ENCODE measurements at places on chromosomes 4 and X.

GRCh38 chr4:42633605-42634388 lies 23.1 kb downstream of the ATP8A1 start:
- DNase-seq = no peak

DNA sequence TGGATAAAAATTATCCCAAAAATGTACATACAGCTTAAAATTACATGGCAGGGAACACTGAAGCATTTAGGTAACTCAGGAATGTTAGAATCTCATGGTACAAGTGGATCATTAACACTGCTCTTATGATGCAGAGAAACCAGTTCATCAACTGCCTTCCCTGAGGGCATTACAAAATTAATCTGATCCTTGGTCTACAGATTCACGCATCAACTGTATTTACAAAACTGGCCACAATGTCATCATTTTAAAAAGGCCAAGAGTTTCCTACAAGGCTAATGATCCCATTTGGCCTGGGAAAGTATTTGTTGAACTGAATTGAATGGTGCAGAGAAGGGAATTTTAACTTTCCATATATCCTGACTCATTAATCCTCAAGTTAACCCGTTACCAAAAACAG lies 84.6 kb downstream of the TSPAN5 start:
- no peak for DNase-seq

- no peak for DNase-seq
Measured at GRCh38 chr4:43360296-43360695, 467.8 kb downstream of the GRXCR1 start.

DNA sequence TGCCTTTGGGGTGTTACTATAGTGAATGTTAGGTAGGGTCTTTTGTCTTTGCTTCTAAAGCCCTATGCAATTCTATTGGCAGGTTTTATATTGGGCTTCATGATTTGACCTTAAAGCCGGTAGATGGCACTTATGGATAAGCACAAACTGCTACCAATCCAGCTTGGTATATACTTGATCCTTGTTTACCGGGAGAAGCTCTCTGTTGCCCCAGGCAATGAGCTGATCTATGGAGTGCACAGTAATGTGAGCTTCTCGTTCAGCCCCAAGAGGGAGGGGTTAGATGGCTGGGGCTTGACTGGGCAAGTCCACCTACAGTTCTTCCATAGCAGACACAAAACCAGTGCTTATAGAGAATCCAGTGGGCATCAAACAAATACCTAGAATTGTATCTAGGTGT lies 287.2 kb upstream of the CT83 start:
- no peak for DNase-seq

DNA sequence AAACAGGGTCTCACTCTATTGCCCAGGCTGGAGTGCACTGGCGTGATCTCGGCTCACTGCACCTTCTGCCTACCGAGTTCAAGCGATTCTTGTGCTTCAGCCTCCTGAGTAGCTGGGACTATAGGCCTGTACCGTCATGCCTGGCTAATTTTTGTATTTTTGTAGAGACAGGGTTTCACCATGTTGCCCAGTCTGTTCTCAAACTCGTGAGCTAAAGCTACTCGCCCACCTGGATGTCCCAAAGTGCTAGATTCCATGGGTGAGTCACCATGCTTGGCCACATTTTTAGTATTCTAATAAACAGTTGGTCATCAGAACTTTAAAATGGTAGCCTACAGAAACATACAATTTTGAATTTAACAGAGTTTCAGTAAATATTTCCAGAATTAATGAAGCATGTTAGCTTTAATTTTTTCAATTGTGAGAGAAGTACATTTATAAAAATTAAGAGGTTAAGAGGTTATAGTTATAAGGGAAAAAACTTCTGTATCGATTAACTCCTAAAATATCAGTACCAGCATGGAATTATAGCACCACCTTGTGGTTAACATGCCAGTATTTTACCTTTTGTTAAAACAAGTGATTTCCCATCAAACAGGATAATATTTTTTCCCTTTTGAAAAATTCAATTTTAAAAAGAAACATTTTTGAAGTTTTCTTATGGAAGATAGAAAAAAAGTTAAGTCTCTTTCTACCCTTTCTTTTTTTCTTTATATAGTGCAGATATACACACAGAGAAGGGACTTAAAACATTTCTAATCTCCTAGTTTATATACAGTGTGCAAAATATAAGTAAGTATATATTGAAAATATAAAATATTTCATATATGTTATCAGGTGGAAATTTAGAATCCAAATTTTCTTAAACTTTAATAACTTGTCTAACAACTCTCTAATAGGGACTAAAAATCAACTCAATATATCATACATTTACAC lies 35.4 kb downstream of the CEP44 start:
- no peak for DNase-seq

DNA sequence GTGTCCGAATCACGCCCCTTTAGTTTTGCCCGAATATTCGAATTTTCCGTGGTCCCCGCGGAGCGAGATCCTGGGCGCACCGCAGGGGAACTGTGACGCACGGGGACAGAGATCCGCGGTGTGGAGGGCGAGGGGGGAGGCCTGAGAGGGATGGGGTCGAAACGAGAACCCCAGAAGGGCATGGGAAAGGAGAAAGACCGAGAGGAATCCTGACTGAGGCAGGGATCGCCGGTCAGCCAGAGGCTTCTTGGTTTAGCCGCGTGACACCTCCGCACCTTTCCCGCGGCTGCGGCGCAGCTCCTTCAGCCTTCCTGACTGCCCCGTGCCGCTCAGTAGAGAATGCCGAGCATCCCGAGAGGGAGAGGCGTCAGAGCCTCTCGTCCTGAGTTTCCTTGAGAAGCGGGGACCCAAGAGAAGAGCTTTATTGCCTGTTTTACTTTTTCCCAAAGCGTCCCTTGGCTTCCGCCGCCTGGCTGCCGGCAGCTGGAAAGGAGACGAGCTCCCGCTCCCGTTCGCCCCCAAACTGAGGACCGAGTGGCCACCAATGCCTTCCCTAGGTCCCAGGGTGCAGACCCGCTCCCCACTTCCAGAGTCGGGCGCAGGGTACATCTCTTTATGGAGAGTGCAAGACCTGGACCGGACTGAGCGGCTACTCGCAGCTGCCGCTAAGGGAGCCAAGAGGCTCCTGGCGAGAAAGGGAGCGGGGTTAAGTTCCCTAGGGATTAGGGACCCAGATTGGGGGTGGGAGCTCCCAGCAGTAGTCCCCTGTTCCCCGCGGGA lies 911 bp upstream of the GPR50 start:
- DNase-seq = no peak

DNA sequence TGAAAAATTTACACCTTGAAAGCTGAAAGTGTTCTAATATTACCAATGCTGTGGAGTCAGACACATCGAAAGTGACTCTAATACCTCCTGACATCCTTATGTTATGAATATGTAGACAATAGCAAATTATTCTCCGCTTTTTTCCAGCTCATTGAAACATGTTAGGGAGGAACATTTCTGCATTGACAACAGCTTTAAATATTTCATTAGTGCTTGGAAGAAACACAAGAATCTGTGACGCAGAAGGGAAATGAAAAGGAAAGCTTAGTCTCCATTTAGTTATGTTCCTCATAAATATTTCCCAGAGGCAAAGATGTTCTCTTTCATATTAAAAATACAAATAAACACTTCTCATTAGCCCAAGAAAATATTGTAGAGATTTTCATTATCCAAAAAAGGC lies 55.8 kb upstream of the CD99 start:
- no peak for DNase-seq

GRCh38 chrX:68249401-68249831 lies 183.9 kb downstream of the OPHN1 start:
- DNase-seq = peak; percentile 65

DNA sequence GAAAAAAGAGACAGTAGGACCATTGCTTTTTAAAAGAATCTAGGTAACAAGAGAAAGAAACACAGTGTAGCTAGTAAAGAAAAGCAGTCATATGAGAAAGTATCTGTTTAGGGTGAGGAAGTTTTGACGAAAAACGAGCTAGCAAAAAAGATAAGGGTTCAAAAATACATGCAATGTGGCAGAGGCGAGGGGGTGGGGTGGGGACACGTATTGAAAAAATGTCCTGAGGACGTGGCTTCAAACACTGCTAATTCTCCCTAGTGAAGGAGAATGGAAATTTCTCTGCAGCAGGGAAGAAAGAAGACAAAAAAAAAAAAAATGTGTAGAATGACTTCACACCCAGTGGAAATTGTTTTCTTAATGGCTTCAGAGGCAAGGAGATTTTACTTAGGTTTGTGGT lies 856.4 kb upstream of the INTU start:
- DNase-seq = no peak

DNA sequence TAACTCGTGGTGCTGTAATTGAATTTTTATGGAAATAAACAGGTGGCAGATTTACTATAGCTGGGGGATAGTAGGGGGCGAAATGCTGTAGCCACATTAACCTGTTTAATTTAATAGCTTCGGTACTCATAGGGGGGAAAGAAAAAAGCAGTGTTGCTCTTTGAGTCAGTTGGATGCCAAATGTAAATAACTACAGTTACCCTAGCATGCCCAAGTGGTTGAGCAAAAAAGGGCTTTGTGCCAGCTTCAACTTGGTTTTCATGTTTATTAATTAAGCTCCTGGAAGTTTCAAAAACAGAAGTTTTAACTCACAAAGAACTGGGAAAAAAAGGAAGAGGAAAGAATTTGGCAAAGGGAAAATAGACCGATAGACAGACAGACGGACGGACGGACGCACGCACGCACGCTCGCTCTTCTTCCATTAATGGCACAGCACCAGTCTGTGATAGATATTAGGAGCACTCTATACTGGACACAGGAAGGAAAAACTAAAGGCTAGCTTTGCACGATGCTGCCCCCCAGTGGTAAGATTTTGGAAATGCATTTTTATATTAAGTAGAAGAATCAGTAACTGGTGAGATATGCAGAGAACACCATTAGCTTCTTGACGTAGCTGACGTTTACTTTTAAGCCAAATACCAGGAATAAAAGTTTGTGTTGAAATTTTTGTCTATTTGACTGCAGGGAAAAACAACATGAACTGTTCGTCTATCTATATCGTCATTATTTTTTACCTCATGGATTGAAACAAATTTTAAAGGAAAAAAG lies 151.8 kb downstream of the SLC7A11 start:
- peak; percentile 80 for DNase-seq

- DNase-seq = no peak
Measured at GRCh38 chr4:32032136-32032672, 1312.0 kb downstream of the PCDH7 start.

DNA sequence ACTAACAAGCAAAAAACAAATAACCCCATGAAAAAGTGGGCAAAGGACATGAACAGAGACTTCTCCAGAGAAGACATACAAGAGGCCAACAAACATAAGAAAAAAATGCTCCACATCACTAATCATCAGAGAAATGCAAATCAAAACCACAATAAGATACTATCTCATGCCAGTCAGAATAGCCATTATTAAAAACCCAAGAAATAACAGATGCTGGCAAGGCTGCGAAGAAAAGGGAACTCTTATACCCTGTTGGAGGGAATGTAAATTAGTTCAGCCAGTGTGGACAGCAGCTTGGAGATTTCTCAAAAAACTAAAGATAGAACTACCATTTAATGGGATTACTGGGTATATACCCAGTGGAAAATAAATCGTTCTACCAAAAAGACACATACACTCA lies 79.6 kb downstream of the MAPK10 start:
- DNase-seq = no peak

GRCh38 chrX:23394421-23394820 lies 59.8 kb downstream of the PTCHD1 start:
- DNase-seq = no peak

DNA sequence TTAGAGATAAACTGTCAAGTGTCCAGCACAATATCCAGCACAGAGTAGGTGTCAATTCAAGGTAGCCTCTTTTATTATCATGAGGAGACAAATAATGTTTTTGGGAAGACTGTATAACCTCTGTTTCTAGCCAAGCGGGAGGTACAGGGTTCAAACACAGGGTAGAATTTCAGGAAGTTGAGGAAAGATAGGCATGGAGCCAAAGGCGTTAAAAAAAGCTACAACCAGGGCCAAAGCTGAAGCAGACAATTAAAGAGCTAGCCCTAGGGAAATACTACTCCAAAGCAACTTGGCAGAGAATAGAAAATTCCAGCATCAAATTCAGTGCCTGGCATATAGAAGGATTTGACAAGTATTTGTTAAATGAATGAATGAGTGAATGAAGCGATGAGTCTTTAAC lies 40.0 kb upstream of the CASK start:
- DNase-seq = no peak

- DNase-seq = no peak
Measured at GRCh38 chr4:22458098-22458497, 57.8 kb downstream of the ADGRA3 start.

- DNase-seq = no peak
Measured at GRCh38 chr4:177001271-177002175, 208.8 kb upstream of the VEGFC start.
